ENCODE measurements at places on chromosomes 7 and 10. TPM values are rescaled to one million over a fixed set of nuclear protein-coding genes. Genes with fewer than 3 reads are reported as not detected.

- DNase-seq: no peak
These were observed 490.9 kb downstream of the REEP3 start for GRCh38 chr10:64011912-64012714.

- no peak for DNase-seq
These were observed 184.4 kb downstream of the PON1 start for GRCh38 chr7:95139922-95140321.

ZDHHC4 gene
- 43.1 TPM for polyA plus RNA-seq

DNA sequence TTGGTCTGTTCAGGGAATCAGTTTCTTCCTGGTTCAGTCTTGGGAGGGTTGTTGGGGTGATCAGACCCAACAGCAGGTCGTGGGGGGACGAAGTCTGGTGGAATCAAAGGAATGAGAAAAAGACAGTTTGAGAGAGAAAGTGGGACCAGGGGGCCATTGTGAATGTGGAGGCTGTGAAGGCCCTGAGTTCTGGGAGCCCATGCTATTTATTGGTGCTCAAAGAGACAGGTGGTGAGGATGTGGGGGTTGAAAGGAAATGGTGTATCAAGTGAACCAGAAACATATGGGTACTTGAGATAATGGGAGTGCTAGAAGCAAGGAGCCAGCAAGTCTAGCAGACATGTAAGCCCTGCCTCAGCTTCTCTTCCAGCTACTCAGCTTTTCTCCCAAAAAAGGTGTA lies 84.1 kb downstream of the CCSER2 start:
- DNase-seq: no peak

DNA sequence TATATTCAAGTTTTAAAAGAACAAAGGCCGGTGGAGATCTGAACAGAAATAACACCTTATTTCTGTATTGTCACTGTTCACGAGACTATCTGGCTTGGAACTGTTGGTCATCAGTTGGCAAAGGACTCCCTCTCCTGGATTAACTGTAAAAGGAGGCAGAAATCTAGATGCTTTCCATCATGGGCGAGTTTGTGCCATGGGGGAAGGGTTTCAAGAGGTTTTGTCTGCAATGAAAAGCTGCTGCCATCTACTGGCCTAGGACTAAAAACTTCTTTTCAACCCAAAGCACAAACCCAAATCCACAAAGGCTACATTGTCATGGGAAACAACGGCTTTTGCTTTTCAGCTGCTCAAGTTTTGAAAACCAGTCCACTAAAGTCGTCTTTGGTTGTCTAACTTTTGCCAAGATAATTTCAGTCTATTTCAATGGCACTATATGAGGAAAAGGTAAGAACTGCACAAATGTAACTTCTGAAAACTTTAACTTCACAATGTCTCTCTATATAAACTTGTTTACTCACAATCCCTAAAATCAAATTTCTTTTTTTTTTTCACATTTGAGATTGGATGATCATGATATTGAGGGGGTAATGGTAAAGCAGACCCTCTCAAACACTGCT lies 196.8 kb downstream of the SKAP2 start:
- peak; percentile 36 for DNase-seq

Measured in GM12878 (cell line).